Spinal cord (tissue), 10 donors: ENCODE measurements at places on chromosomes 5 and 9.
A peak's percentile ranks its signal among the peaks of the same experiment; 100 is the strongest.

- no peak for DNase-seq
Measured at GRCh38 chr9:106708475-106709146, 154.4 kb upstream of the ZNF462 start.

DNA sequence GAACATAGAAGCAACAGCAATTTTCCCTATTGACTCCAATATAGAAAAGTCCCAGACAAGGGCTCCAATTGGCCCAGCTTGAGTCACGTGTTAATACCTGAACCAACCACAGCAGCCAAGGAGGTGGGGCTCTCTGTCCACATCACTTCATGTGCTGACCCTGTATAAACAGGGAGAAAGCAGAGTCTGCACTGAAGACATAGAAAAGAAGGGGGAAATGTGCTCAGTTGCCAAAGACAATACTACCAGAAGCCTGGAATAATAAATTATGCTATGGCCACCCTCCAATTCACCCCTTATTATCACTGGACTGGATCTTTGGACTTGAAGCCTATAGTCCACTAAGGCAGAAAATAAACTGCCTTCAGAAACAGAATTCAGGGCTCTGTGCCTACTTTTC is 275.4 kb downstream of the EPB41L4A start:
- DNase-seq, result no peak

DNA sequence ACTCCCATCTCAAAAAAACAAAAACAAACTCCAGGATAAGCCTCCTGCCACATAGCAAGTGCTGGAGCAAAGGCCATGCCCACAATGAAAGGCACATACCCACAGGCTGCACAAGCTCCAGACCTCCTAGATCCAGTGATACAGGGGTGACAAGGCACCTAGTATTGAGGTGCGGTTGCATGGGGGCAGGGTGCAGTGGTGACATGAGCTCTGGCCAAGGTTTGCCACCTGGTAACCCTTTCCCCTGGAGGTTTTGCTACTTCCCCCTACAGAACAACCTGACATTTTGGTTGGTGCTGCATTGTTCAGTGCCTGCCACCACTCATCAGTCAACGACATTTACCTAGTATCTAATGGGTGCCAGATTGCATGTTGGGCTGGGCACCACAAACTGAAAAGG is 14.5 kb downstream of the CDKN2AIPNL start:
- no peak for DNase-seq

DNA sequence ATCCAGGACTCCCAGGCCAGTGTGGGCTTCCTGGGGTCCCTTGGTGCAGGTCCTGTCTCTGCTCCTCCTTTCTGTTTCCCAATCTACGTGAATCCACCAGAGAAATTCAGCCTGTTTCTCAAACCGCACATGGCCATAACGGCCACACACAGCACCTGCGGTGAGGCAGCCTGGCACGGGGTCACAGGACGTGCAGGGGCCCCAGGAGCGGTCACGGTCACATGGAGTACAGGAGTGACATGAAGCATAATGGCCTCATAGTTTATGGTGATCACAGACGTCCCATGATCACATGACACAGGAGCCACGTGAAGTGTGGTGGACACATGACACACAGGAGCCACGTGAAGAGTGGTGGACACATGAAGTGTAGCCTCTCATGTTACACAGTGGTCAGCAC is 248.5 kb upstream of the IRX4 start:
- DNase-seq, result no peak

DNA sequence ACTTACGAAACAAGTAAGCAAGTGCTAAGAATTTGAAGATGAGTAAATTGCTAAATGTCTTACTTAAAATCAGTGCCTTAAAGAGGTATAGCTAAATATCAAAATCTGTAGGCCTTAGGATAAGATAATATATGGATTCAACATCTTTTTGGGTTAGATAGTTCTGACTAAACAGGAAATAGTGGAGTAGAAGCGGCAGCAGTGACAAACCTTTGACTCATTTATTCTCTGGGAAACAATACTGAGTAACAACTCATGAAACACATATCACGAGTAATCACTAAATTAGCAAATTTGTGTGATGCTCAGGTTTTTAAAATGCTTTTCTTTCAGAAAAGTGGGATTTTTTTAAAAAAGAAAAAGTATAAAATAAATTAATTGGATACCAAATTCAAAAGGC is 762.1 kb upstream of the TYRP1 start:
- no peak for DNase-seq

DNA sequence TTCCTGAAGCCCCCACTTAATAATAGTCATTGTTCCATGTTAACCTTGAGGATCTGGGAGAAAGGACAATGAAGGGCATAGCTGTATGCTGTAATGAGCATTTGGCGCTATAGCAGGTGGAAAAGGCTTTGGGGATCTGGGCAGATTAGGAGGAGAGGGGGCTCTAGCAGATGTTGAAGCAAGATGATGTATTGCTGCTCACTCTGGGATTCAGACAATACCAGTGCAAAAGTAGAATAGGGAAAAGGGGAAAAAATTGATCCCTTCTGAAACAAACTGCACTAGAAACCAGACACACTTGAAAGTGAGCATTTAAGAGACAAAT is 575.3 kb upstream of the MEF2C start:
- DNase-seq, result no peak

DNA sequence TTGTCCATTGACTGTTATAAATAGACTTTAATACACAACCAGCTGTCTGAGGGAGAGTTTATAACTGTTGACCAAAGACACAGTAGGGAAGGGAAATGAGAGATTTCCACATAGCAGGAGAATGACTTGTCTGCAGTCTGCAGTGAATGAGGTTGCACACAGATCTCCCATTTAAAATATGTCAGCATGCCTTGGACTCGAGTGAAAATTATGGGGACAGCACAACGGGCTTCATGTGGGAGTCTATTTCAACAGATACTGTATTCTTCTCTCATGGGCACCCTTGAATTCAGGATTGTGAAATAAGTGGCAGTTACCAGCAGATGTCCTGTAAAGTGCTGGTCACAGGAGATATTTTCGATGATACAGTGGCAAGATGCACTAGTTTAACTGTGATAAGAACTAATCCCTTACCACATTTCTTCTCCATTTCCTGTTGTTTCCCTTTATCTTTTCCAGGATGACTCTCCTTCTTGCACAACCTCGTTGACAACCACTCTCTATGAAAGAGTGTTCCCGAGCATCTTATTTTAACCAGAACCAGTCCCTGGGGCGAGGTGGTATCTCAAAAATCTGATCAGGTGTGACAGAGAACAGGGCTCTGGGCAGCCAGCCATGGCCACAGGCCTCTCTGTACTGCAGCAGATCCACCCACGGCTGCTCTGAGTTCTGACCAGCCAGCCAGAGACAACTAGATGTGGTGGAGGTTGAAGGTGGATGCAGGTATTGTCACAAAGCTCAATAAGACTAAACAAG is 51.5 kb upstream of the MAP3K1 start:
- peak; percentile 17 for DNase-seq

GRCh38 chr9:68983008-68983411 is 30.9 kb downstream of the PRKACG start:
- no peak for DNase-seq

GRCh38 chr9:34254141-34254913 is 74.7 kb downstream of the KIF24 start:
- peak; percentile 47 for DNase-seq

- no peak for DNase-seq
Measured at GRCh38 chr5:177487975-177488374, 9.4 kb downstream of the PDLIM7 start.

DNA sequence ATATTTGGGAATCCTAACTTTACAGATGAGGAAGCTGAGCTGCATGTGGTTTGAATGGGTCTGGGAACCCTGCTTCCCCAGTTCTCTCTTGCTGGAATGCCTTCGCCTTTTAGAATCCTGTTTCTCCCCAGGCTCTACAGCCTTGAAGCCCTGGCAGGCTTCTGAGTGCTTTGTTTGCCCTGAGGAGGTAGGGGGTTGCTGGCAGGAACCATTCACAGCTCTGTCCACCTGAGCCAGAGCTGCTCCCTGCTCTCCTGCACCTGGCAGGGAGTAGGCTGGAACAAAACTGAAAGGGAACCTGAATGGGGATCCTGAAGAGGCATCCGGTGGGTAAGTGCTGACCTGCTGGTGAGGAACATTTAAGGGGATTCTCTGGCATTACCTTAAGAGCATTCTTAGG is 33.0 kb downstream of the KIF4B start:
- no peak for DNase-seq

DNA sequence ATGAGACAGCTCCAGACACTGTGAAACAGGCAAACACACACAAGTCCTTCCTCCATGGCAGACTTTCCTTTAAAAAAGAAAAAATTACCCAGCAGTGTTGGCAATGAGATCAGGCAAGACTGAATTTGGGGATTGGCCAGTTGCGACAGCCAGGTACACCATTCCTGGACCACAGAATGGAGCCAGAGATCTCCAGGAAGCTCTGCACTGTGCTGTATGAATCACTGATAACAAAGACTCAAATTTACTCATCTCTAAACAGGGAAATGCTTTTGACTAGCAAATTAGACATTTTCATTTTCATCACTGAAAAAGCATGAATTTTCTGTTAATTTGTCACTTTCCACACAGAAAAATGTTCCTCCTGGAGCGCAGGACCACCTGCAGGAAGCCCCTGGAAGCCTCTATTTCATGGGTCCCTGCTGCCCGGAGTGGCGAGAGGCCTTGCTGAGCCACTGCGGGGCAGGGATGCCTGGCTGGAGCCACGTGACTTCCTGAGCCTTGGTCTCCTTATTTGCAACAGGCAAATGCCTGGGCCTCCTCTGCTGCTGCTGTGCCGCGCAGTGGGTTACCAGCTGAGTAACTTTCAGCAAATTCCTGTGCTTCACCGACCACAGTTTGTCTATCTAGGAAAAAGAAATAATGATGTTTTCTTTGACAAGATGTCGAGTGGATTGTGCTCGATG is 185.9 kb upstream of the ZNF618 start:
- no peak for DNase-seq

- DNase-seq, result no peak
Measured at GRCh38 chr5:83000428-83000827, 76.8 kb downstream of the TMEM167A start.

DNA sequence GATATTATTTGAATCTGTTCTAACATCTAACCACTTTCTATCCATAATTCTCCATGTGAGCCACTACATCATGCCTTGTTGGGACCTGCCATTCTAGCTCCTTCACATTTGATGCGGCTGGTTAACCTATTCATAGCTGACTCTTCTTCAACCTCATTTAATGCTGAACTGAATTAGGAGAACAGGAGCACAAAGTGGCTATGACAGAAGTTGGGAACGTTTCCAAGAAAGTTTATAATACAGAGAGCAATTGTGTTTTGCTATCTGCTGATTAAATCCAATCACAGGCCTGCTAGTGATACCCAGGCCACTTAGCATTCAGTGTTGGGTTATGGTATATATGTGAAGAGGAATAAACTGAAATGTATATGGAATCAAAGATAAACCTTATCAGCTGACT is 440.3 kb downstream of the PTPRD start:
- DNase-seq, result no peak

- DNase-seq, result no peak
Measured at GRCh38 chr9:25094518-25094917, 548.8 kb upstream of the IZUMO3 start.

DNA sequence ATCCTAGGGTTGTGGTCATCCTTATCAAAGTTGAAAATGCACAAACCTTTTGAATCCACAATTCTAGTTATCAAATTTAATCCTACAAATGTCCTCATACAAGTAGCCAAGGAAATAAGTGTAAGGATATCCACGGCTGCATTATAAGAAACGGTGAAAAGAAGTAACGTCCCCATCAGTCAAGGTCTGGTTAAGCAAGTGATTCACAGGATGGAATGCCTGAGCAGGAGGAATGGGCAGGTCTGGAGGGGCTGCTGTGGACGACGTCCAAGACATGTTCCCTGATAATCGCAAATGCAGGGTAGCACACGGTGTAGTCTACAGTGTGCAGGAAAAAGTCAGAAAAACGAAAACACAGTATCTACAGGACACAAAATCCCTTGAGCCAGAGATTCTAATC is 118.6 kb downstream of the ADAMTS2 start:
- no peak for DNase-seq

GRCh38 chr5:125481506-125482465 is 735.3 kb upstream of the ZNF608 start:
- DNase-seq, result no peak

- no peak for DNase-seq
Measured at GRCh38 chr9:92059661-92060060, 55.6 kb downstream of the SPTLC1 start.

GRCh38 chr9:128556926-128557634 is 4.7 kb downstream of the SPTAN1 start:
- no peak for DNase-seq

- no peak for DNase-seq
Measured at GRCh38 chr9:35870351-35870923, at the start of gene OR13J1. TSS of gene OR13J1 (minus strand) at chr9:35870401. CDS start at chr9:35870401, 0 bp downstream.

DNA sequence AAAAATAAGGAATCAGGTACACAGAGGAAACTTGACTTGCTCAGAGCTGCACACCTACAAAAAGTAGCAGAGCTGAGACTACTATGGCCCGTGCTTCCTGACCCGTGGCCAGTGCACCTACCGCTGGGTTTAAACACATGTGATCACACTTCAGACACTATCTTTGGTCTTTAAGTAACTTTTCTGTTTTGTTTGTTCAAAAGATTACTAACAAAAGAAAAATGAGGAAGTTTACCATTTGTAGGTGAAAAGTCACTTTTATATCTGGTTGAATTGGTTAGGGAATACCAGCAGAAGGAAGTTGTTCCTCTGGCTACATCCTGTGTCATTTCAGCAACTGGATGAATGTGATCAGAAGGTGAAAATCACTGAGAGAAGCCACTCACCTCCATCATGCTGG is 6.5 kb upstream of the SYK start:
- DNase-seq, result no peak

GRCh38 chr5:178411083-178411482 is 178.5 kb upstream of the PHYKPL start:
- DNase-seq, result no peak

- DNase-seq, result no peak
Measured at GRCh38 chr9:16601991-16602390, 268.5 kb downstream of the BNC2 start.

DNA sequence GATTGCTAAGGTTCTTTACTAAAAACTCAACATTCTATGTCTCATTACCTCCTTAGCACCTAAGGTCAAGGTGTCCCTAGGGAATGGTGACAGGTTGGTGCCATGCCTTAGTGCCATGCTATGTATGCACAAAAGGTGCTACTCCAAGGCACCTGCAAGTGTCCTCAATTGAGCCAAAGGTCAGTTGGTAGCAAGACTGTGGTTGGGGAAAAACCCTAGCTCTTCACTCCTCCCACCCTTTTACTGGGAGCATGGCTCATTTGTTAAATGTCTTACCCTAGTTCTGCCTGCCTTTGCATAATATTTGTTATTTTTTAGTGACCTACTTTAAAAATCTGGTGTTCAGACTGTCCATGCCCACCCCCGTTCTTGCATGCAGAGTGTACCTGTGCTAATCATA is 17.0 kb downstream of the ACO1 start:
- DNase-seq, result no peak

DNA sequence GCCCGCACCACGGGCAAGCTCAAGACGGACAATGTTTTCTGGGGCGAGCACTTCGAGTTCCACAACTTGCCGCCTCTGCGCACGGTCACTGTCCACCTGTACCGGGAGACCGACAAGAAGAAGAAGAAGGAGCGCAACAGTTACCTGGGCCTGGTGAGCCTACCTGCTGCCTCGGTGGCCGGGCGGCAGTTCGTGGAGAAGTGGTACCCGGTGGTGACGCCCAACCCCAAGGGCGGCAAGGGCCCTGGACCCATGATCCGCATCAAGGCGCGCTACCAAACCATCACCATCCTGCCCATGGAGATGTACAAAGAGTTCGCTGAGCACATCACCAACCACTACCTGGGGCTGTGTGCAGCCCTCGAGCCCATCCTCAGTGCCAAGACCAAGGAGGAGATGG is 108.6 kb downstream of the DAB2IP start:
- no peak for DNase-seq
